ENCODE measurements at places on chromosomes 11 and 22.

GRCh38 chr11:48107188-48107704 lies 109.4 kb upstream of the OR4B1 start:
- DNase-seq: no peak

DNA sequence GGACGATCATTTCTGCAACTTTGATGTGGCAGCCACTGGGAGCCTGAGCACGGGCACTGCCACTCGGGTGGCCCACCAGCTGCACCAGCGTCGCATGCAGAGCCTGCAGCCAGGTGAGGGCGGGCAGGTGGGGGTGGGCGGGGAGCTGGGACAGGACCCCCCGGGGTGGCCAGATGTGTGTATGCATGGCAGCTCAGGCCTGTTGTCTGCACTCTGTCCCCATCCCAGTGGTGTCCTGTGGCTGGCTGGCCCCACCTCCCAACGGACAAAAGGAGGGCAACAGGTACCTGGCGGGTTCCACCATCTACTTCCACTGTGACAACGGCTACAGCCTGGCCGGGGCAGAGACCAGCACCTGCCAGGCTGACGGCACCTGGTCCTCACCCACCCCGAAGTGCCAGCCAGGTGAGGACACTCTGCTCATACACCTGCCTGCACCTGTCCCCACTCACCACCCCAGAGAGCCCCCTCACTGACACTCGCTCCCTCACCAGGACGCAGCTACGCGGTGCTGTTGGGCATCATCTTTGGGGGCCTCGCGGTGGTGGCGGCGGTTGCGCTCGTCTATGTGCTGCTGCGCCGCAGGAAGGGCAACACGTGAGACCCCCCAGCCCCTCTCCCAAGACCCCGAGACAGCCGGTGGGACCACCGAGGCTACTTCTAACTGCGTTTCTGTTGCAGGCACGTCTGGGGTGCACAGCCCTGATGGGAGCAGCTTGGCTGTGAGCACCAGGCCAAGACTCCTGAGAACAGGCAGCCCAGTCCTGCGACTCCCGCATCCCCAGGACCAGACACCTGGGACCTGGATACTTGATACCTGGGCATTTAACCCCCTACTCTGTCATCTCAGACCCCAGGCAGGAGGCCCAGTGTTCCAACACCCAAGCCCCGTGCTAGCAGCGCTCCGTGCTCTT lies 6.7 kb downstream of the SUSD2 start:
- DNase-seq: no peak

GRCh38 chr22:44085743-44086270 lies 61.7 kb downstream of the PARVB start:
- peak; percentile 83 for DNase-seq

- DNase-seq: no peak
Observed at GRCh38 chr22:26122920-26123468, 46.3 kb upstream of the SEZ6L start.

DNA sequence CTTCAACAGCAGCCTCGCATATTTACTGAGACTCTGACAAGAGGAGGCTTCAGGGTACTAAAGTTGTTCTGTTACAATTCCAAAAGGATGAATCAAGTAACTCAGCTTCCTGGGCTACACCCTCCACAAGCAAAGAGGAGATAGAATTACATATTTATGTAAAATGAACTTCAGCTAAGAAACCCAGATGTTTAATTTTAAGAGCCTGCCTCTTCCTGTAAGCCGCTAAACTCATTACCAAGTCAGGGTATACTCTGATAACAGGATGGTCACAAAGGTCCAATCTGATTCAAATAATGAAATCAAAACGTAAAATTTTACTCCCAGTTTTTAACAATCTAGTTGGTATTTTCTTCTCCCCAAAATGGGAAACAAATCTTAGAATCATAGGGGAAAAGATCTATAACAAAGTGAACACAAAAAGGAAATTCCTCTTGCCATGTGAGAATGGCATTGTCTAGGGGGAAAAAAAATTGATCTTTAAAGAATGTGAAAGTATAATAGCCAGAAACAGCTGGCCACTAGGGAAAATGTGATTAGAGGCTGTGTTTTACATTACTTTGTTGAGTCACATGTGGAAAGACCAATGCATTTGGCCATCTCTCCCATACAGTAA lies 30.9 kb downstream of the CHEK2 start:
- DNase-seq: no peak

All from NCI-H187 treated with DMSO at 0.1 percent for 48 hours (cell line).